Activated T-helper 1 cell treated with anti-CD3 and anti-CD28 coated beads, Interleukin-12 subunit alpha, Interleukin-12 subunit beta, Interleukin-2, Interleukin-4 antibody, amounts not matched to agents 30 ng/mL and 10 ng/mL and 1 ng/mL, durations not matched to agents 14 hours and 24 hours and 36 hours (primary cell): ENCODE measurements at places on chromosomes 4 and X. TPM values are rescaled to one million over a fixed set of nuclear protein-coding genes. Genes with fewer than 3 reads are reported as not detected.

The RGN gene
- total RNA-seq: not detected in 2 replicates

DNA sequence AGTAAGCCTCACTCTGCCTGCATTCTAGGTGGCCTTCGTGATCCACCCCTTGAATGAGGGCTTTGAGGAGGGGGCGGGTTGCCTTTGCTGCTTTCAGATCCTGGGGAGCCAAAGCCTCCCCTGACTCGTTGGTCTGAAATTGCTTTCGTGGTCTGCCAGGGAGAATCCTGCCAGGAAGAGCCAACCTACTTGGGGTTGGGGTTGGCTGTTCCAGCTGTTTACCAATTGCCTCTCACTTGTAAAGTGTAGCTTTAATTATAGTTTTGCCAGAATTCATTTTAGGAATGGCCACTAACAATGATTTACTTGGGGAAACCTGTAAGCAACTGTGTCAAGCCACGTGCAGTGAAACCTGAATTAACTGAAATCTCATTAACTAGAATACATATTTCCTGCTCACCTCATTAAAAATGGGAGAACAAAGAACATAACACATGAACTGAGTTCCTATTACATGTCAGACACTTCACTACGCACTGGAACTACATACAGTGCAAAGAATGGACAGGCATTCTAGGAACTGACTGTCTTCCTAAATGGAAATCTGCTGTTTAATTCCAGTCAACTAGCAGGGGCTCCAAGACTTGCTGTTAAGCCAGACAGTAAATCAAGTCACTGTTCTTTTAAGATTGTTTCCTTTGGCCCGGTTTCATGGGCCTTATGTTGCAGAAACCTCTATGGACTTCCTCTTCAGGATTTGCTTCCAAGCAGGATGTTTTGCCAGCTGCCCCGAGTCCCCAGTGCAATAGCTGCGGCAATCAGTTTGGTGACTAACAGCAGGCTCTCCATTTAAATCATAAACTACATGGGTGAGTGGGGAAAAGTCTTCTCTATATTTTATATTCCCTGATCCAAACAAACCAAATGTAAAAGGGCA lies 16.4 kb upstream of the NKRF start:
- DNase-seq: no peak

DNA sequence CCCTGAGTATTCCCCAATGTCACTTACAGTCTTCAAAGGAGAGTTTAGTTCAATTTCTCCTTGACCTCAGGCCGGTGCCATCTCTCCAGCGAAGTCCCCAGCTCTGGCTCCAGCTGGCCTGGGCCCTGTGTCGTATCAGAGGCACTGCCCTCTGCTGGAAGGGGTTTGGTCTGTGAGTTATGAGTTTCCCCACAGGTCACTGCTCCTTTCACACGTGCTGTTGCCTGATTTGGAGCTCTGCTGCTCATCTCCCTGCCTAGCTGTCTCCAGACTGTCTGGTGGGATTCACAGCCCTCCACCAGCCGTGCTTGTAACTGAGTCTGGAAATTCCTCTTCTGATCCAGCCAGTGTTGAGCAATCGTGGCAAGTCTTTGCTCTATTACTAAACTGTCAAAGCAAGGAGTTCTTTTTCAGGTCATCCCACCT lies at the start of gene RAP2C:
Gene RAP2C (minus strand): TSS at position 105 of the 426 bp plus-strand sequence. CDS start 2,179 bp downstream, outside the sequence.
- peak; percentile 25 for DNase-seq

The PSAPL1 gene
- total RNA-seq: not detected in 2 replicates

DNA sequence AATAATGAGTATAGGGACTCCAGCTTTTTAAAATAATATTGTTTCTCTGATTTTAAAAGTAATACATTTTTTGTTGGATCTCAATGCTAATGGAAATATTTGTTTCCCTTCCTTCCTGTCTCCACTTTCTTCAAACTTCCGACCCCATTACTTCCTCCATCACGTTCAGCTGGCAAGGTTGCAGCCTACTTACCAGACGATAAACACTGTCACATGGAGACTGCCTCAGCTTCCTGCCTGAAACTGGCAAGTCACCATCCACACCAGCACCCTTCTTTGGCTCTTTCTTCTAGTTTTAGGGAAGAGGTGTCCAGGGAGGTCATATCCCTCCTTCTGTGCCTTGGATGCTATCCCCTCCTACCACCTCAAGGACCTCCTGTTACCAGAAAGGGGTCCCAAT lies 3.4 kb upstream of the INTU start:
- no peak for DNase-seq

DNA sequence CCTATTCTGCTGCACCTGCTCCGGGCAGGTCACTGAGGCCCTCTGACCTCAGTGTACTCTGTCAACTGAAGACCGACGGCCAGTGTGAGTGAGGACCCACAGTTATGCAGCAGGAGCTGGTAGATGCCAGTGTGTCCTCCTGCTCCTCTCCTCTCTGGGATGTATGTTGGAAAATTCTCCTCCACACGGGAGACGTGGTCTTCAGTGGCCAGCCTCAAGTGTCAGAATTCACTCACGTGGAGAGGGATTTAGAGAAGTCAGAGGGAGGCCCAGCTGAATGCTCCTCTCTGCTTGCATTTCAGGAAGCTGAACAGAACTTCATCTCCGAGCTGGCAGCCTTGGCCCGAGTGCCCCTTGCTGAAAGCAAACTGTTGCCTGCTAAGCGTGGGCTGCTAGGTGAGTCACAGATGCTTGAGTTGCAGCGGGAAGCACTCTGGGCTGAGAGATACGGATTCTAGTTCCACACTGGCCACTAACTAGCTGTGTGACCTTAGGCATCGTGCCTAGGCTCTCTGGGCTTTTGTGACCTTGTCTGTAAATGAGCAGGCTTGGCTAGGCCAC lies 83.6 kb downstream of the CRMP1 start:
- no peak for DNase-seq

GRCh38 chr4:119585771-119586170 lies 42.8 kb downstream of the PDE5A start:
- no peak for DNase-seq
